ENCODE measurements at places on chromosomes 16 and 17.

- DNase-seq: no peak
Measured at GRCh38 chr17:45787044-45787443, 2.9 kb downstream of the CRHR1 start.

DNA sequence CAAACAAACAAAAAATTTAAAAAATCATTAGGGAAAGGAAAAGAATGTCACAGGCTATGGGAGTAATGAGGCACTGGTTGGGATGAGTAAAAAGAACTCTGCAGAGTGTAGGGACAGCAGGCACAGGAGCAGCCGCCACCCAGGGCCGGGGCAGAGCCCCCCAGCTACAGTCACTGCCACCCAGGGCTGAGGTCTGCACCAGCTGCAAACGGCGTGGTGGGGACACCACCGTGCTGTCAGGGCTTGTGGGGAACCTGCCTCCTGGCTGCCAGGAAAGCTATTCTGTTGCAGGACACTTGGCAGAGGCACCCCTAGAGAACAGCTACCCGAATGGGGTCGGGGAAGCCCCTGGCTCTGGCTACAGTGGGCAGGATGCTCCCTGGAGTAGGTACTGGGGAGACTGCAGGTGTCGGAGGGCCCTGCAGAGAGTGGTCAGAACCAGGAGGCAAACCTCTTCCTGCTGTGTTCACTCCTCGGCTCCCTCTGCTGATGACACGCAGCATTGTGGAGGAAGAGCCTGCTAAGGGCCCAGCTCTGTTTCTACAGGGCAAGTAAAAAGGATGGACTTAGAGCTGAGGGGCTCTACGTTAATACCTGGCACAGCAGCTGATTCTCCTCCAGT lies 32.3 kb upstream of the CAPN15 start:
- DNase-seq: no peak

- DNase-seq: no peak
Measured at GRCh38 chr17:76157759-76158158, 16.7 kb upstream of the FOXJ1 start.

DNA sequence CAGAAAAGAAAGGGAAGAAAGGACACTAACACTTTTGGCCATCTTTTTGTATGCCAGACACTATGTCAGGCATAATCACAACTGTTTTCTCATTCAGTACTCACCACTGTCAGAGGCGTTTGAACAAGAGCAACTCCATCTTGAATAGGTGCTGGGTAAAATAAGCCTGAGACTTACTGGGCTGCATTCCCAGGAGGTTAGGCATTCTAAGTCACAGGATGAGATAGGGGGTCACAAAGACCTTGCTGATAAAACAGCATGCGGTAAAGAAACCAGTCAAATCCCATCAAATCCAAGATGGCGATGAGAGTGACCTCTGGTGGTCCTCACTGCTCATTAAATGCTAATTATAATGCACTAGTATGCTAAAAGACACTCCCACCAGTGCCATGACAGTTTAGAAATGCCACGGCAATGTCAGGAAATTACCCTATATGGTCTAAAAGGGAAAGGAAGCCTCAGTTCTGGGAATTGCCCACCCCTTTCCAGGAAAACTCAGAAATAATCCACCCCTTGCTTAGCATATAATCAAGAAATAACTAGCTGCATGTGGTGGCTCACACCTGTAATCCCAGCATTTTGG lies 14.9 kb upstream of the LYRM9 start:
- no peak for DNase-seq

GRCh38 chr16:10511829-10512228 lies 68.6 kb downstream of the EMP2 start:
- DNase-seq: no peak

GRCh38 chr16:19680881-19681340 lies 37.1 kb downstream of the KNOP1 start:
- DNase-seq: no peak

DNA sequence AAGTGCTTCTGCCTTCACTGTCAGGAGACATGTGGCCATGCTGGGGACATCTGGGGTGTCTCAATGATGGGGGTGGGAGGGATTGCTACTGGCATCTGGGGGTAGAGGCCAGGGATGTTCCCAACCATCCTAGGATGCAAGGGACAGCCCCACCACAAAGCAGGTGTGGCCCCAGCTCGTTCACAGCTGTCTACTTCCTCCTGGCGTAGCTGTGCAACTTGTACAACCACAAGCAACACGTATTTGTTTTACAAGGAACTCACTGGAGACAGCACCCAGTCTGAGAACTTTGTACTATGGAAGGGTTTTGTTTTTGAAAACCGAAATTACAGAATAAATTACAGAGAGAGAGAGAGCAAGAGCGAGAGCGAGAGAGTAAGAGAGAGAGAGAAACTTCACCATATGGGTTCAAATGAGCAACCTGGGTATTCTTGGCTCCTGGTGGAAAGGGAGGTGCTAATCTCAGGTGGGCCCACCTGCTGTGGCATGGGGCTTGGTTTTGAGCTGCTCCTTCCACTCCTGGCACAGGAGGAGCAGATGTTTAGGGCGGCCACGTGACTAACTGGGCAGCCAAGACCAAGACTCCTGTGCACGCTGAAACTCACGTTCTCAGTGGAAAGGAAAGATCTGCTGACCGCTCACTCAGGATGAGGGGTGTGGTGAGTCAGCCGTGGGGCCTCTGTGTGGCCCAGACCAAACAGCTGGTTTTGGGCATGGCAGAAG lies 17.5 kb upstream of the TNFRSF13B start:
- DNase-seq: no peak

GRCh38 chr16:85187002-85187401 lies 74.7 kb upstream of the CIBAR2 start:
- no peak for DNase-seq

DNA sequence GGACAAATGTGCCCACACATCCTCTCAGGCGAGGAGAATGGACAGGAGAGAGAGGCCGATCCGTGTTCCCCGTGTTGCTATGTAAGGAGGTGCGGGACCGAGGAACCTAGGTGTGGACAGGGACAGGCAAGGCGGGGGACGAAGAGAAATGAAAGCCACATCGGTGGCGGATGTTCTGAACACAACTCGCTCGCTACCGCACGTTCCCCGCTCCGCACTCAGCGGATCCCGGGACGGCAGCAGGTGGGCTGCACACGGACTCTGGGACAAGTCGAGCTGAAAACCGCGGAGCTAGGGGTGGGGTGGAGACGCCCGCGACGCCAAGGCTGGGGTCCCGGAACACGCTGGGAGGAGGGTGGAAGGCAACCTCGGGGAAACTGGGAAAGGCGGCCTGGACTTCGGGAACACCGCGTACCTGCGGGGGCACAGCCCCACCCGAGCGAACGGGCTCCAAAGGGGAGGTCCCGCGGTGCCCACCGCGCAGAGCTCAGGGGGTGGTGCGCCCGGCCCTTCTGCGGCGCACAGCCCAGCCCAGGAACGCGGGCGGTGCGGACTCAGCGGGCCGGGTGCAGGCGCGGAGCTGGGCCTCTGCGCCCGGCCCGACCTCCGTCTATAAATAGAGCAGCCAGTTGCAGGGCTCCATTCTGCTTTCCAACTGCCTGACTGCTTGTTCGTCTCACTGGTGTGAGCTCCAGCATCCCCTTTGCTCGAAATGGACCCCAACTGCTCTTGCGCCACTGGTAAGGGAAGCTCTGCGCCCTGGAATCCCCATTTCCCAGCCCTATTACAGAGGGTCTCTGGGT lies at the start of gene MT1E:
TSS of gene MT1E (plus strand) at position 642 of the 803 bp plus-strand sequence. CDS start at position 713, 71 bp downstream.
- no peak for DNase-seq

DNA sequence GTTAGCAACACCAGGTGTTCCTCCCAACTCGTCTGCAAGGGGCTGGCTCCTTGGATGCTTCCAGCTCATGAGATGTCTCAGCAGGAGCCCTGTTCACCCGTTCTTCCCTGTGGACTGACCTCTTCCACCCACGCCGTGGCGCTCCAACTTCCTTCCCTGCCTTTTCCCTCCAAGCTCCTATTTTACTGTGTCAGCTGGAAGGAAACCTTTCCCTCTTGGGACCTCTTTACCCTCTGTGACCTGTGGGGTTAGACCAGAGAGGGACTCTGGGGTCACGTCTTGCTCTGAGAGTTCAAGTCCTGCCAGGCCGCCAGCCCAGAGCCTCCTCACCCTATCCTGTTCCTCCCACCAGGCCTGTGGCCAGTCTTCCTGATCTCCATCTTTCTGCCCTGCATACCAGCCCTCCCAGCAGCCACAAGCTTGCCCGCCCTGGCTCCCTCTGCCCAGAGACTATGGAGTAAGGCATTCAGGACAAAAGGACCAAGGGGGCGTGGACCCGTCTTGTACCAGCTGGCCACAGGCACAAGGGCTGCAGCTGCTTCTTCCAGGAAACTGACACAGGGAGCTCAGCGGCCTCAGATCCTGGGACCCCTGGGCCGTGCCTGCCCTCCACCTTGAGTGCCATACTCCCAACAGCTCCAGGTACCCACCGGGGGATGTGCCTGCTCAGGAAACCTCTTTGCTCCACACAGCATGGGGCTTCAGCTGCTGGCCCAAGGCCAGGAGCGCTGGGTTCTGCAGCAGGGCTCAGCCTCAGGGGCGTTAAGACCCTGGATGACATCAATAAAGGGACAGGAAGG lies 3.0 kb downstream of the PAQR4 start:
- DNase-seq: no peak

- DNase-seq: no peak
Measured at GRCh38 chr17:41718287-41718645, 6.1 kb downstream of the GAST start.

GRCh38 chr17:80827646-80828643 lies 163.7 kb upstream of the CHMP6 start:
- DNase-seq: no peak

- no peak for DNase-seq
Measured at GRCh38 chr17:47810200-47810821, 11.3 kb downstream of the OSBPL7 start.

DNA sequence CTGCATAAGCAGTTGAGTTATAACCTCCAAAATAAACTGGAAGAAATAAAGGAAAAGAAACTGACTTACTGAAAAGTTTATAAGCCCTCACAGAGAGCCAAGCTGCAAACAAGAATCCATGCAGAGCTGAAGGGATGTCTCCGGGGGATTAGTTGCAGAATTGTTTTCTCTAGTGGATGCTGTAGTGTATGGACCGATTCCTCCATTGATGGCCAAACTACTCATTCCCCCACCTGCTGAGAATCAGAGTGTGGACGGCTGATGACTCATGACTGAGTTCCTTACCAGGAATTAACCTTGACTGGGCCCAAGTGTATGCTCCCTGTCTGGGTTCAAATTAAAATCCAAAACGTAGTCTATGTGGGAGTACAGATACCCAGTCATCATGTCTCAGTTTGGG lies 93.9 kb upstream of the CDH8 start:
- DNase-seq: no peak

DNA sequence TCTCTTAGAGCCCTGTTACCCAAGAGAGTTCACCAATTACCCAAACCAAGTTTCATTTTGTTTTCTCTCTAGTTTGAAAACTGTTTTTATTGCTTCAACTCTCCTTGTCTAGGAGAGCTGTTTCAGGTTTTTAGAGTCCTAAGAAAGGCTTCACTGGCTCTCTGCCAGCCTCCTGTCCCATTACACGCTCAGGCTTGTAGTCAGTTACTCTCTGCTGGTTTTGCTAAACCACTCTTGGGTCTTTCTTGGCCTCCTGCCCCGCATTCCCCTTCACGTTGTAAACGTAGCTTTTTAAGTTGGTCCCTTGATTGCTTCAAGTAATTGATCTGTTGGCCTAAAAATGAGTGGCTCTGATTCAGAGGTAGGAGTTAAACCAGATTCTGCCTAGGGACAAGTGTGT lies 529.1 kb downstream of the MAF start:
- no peak for DNase-seq

- no peak for DNase-seq
Measured at GRCh38 chr16:23924128-23924527, 88.3 kb downstream of the PRKCB start.

DNA sequence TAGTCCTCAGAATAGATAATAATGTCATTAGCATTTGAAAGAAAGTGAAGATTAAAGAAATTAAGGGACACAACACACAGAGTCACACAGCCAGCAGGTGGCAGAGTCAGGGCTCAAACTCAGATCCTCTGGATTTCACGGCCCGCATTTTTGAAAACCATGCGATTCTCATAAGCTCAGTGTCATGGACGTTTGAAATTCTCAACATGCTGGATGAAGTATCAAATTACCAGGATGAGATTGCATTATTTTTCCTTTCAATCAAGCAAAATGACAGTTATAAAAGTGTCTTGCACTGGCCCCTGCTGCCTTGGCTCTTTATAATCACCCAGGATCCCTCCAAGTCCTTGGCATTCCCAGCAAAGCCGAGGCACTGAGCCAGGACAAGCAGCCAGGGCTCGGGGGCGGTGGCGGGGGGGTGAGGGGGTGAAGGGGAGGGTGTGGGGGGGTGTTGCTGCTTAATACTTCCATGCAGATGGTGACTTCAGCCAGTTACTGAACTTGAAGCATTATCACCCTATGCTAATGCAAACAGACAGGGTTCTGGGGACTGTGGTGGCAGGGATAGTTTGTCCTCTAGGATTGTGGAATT lies 6.6 kb upstream of the BMERB1 start:
- no peak for DNase-seq

GRCh38 chr17:82858376-82859126 lies 18.7 kb upstream of the ZNF750 start:
- DNase-seq: no peak

DNA sequence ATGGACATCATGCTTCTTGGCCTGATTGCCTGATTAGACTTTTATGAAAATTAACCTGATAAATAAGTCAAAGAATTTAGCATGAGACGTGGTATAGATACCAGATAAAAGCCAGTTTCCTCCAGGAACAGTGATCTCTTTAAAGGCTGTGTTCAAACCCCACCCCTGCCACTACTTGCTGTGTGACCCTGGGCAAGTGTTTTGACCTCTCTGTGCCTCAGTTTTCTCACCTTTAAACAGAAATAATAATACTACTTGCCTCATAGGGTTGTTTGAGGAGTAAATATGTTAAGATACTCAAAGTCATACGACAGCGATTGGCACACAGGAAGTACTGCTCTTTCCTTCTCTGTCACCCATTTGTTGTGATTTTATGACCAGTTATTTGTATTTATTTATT lies 115.5 kb downstream of the MAF start:
- no peak for DNase-seq

DNA sequence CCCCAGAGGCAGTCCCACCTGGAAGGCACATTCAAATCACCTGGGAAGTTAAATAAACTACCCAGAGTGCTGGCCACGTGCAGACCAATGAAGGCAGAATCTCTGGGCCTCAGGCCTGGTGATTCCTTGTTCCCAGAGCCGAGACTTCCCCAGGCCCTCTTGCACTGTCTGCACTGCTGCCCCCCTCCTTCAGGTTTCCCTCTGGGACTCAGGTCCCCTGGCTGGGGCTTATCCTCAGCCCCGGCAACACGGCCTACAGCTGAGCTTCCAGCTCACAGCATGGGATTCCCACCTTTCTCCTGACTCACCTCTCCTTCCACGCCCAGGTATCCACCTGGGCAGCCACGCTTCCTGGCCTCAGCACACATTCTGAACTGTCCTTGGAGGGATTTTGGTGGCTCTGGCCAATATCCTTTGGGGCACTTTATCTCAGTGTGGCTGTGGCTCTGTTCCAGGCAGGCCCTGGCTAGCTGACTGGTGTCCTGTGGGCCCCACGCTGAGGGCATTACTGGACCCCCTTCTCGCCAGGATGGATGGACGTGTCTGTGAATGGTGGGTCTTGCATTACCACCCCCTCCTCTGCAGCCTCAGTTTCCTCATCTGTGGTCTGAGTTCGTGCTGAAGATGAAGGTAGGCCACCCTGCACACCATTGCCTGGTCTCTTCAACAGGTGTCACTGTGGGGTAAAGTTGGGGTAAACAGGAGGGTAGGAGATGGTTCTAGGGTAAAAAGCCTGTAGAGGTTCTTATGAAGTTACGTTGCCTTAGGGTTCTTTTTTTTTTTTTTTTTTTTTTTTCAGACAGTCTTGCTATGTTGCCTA lies 165.7 kb downstream of the IRF8 start:
- no peak for DNase-seq

GRCh38 chr17:80594431-80595269 lies 50.0 kb downstream of the RPTOR start:
- DNase-seq: no peak
